ENCODE measurements at places on chromosomes 12 and 14. TPM values are rescaled to one million over a fixed set of nuclear protein-coding genes. Genes with fewer than 3 reads are reported as not detected.

The KCNH5 gene
- polyA plus RNA-seq, result 0.14 TPM

DNA sequence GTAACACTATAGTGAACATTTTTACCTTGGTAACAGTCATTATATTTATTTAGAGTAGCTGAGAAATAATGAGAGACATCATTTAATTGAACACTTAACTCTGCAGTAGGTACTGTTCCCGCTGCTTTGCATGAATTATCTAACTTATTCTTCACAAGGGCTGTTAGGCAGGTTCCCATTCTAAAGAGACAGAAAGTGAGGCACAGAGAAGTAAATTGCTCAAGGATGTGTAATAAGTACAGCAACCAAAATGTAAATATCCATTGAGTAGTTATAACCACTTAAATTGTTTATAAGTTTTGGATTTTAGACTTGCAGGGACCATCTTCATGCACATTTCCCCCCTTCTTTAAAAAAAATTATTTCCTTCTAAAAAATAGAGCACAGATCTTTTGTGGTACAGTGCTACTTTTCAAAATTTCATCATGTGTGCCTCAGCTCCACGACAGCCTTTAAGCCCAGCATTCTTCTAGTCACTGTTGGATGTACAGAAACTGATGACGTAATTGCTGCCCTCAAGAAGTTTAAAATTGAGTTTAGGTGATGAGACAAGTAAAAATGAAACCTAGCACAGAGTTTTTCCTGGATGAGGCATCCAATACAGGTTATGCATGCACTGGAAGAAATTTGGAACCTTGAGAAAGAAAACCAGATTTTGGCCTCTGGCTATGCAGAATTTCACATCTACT, 6.0 kb upstream of the MANSC4 start:
- no peak for DNase-seq

The SALL2 gene
- 67.9 TPM for polyA plus RNA-seq

GRCh38 chr12:92341065-92341668, 195.5 kb upstream of the BTG1 start:
- no peak for DNase-seq

DNA sequence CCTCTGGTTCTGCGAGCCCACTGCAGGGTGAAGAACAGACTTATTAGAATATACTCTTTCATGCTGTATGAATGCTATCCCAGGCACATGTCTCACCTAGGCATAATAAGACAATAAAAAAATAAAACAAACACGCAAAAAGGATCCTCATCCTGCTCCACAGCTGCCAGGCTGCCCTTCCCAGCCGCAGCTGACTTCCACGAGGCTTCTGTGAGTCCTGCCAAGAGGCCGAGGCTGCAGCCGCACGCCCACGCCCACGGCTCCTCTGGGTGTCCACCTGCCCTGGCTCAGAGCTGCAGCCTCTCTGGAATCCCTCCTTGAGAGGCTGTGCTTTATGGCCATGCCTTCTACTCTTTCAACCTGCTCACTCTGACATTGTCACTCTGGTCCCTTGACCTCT, 6.9 kb downstream of the SMIM41 start:
- no peak for DNase-seq

DNA sequence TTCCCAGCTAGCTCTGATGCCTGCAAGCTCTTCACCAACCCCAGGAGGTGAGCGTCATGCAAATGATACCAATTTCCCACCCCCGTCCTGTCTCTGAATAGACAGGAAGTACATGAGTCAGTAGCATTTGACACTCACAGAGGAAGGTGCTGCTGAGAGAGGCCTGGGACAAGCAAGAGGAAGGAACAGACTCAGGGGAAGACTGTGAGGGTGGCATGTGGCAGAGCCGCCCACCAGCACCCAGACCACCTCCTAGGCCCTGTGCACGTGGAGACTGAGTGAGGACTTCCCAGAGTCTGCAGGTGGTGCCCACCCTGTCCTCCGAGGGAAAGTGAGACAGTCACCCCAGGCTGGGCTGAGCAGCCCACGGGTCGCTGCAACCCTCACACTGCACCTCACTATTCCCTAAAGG, 199.5 kb upstream of the SFSWAP start:
- no peak for DNase-seq

DNA sequence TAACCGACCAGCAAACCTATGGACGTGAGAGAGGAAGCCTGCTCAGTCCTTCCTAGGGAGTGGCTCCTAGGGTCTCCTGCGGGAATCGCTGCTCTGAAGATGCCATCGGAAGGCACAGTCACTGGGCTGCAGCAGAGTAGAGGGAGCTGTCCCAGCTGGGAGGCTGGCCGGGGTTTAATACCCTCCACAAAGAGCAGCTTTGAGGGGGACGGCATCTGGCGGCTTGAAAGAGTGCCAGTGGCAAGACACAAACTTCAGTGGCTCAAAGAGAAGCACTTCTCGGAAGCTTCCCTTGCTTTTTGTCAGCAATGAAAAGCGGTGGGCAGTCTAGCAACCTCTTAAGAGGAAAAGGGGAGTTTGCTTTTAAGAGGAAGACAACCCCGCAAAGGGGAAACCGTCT, 114.6 kb downstream of the TMEM132C start:
- DNase-seq, result no peak

GRCh38 chr12:125586441-125586840, 521.2 kb downstream of the AACS start:
- DNase-seq, result no peak

The FAM222A gene
- polyA plus RNA-seq, result 5.6 TPM

DNA sequence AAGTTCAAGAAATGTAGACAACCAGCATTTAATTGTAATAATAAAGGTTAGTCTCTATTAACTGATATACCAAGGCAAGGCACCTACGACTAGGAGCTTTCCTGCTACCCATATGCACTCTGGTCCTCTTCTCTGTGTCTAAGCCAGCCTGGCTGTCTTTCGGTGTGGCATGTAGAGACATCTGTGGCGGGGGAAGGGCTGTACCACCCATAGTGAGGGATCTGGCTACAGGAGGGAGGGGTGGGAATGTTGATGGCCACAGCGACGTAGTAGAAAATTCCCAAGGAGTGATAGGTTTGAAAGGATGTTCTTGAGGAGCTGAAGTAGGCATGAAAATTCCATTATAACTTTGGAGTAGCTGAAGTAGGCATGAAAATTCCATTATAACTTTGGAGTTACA, 344.2 kb downstream of the ATP23 start:
- no peak for DNase-seq

- no peak for DNase-seq
These were observed 67.2 kb upstream of the ACSS3 start for GRCh38 chr12:81010641-81011040.

DNA sequence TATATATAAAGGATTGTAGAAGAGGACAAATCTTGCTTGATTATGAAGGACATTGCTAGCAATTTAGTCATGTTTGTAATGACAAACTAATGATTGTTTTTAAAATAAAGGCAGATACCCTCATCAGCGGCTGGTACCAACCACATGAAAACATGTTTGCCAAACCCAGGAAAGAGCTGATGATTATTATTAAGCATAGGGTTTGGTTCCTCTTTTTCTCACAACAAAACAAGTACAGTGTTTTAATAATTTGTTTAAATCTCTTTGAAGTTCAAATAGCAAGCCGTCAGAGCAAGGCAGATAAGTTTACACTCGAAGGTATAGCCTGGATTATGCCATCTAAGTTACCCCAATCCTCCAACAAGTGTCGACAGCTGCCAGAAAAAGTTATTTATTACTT, 5.3 kb upstream of the SINHCAF start:
- DNase-seq, result no peak

- no peak for DNase-seq
These were observed 171.8 kb downstream of the FLRT2 start for GRCh38 chr14:85701763-85702162.

DNA sequence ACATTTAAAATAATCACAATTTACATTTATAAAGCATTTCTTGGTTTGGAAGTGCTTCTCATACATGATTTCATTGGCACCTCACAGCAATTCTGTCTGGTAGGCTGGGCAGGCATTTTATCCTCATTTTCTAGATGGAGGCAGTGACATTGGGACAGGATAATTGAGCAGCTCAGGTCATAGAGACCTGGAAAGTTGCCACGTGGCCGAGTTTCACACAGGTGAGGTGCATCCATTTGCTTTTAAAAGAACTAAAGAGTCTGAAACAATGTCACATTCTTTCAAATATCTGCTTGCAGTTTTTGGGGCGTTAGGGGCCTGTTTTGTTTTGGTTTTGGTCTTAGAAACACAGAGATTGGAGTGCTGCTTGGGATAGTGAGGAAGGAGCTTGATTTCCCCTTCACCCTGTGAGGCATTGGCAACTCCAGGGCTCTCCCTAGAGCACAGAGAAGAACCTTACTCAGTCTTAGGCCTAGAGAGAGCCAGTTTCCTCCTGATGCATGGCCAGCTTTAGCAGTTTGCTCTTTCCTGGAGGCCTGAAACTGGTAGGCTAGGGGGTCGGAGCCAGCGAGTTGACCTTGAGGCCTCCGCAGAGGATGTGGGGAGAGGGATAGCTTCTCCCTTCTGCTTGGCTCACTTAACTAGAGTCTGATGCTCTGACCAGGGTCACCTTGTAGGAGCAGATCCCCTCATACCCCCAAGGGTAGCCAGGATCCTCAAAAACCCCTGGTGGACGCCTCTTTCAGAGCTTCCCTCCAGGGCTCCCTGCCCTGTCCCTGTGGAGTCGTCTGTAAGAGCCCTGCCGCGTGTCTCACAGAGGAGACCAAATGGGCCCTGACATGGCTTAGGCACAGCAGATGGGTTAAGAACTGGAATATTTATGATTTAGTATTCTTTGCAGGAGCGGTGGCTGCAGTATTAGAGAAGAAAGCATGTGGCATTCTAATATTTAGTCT, 34.9 kb upstream of the JDP2 start:
- no peak for DNase-seq

The TOMM20L gene
- polyA plus RNA-seq, result 2.1 TPM

DNA sequence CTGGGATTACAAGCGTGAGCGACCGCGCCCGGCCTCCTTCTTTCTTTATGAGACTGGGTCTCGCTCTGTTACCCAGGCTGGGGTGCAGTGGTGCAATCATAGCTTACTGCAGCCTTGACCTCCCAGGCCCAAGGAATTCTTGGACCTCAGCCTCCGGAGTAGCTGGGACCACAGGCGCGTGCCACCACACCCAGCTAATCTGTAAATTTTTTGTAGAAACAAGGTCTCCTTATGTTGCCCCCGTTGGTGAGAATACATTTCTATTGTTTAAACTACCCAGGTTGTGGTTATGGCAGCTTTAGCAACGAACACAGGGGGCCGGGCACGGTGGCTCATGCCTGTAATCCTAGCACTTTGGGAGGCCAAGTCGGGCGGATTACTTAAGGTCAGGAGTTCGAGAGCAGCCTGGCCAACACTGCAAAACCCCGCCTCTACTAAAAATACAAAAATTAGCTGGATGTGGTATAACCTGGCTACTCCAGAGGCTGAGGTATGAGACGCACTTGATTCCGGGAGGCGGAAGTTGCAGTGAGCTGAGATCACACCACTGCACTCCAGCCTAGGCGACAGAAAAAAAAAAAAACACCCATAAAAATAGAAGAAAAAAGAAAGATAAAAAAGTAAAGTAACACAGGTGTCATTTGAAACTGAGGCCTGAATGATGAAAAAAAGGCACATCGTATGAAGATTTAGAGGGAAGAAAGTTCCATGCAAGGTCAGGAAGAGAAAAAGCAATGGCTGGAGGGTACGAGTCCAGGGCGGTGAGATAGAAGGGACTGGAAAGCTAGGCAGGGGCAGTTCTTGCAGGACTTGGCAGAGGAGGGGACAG, 977 bp upstream of the TMEM120B start:
- DNase-seq, result no peak

- no peak for DNase-seq
These were observed 13.5 kb upstream of the TNFAIP2 start for GRCh38 chr14:103109535-103110441.

- DNase-seq, result no peak
These were observed 80.9 kb downstream of the SLC4A8 start for GRCh38 chr12:51505360-51506105.

DNA sequence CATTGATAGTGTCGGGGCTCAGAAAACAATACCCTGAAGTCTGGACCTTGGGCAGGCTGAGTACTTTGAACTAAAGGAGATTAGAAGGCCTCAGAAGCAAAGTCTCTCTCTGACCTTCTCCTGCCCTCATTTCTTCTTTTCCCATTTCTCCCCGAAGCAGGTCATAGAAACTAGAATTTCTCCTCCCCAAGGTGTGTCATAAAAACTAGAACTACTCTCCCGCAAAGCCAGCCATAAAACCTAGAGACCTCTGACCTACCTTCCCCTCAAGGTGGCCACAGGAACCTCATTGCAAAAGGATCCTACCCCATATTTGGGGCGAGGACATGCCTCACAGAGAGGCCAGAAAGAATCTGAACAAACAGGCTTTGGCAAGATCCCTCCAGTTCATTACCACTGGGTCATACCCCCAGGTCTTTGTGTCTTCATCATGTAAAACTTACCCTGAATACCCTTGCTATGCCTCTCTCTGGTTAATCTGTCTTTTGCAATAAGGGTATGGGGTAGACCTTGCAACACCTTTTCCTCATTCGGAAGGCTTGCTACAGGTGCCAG, 64.7 kb upstream of the ZFP36L1 start:
- no peak for DNase-seq

- no peak for DNase-seq
These were observed 189.3 kb upstream of the CRY1 start for GRCh38 chr12:107282628-107283027.

The EVL gene
- 130 TPM for polyA plus RNA-seq

DNA sequence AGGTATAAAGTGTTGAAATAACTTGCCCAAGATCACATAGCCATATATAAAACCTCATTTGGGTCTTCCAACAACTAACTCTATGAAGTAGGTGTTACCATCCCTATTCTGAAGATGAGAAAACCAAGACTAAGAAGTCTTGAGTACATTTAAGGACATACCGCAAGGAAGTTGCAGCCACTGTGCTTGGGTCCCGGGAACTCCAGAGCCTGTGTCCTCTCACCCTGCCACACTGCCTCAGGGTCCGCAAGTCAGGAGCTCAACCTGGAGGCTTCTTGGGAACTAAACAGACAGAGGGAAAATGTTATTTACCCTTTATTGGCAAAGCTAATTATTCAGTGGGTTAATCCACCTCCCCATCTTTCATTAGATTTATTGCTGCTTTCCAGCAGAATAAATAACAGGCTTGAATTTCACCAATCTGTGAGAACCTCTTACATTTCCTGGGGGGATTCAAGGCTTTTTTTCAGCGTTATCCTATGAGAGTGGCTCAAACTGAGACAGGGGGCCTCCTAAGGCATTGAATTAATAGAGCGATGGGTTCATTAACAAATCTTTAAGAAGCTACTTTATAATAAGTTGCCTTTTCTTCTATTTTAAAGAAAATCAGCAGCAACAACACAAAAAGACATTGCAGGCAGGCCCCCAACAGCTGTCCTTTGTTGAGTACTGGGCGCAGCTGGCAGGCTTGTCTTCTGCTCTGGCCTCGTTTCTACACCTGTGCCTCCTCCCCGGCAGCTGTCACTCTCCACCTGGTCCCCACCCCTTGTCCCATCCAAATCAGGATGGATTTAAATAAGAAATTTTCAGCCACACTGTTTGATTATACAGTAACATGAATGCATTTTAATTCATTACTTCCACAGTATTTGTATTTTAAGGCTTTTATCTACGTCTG, 25.3 kb downstream of the PHLDA1 start:
- DNase-seq, result no peak

GRCh38 chr12:1592444-1593173, 1.8 kb downstream of the FBXL14 start:
- no peak for DNase-seq

- DNase-seq, result no peak
These were observed 38.8 kb downstream of the MDM1 start for GRCh38 chr12:68293347-68293746.

The PTPRB gene
- polyA plus RNA-seq, result 18.6 TPM

Data from renal cortex interstitium (tissue), 15 donors.